ENCODE measurements at places on chromosomes 5 and 9.
A peak's percentile ranks its signal among the peaks of the same experiment; 100 is the strongest.

DNA sequence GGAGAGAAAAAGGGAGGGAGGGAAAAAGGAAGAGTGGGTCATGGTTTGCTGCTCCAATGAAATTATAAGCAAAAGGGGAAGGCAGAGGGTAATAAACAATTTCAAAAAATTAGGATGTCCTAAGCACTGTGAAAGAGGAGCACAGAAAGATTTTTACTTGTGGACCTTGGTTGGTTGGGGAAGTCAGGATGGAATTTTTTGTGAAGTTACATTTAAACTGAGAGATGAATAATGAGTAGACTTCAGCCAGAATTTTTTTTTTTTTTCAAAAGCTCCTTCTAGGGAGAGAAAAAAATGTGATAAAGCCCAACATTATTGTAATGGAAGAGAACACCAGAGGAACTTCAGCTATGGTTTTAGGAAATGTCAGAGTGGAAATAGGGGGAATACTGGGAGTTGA, 515.9 kb upstream of the PAPPA start:
- no peak for DNase-seq

DNA sequence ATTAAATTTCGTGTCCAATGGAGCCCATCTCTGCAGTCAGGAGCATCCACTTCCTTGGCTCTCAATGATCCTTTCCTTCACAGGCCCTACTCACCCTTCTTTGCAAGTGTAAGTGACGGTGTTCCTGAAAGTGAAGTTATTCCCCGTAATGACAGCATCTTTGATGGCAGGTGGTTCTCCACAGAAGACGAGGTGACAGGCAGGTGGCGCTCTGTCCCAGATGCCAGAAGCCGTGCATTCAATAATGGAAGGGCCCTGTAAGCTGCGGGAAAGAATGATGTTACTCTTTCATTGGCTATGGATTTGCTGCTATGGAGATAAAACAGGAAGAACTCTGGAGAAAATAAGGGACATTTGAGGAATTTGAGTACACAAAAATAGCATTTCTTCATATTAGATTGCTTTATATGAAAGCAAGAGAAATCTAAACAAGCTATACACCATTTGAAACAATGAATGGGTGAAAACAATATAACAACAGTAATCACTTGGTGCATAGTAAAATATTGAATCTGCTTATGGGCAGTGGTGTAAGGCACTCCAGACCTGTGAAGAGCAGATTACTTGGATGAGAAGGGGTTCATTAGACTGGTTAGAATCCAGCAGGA, 89.9 kb upstream of the TXNDC8 start:
- no peak for DNase-seq

- DNase-seq: no peak
Observed at GRCh38 chr5:176743868-176744583, 66.3 kb upstream of the UNC5A start.

DNA sequence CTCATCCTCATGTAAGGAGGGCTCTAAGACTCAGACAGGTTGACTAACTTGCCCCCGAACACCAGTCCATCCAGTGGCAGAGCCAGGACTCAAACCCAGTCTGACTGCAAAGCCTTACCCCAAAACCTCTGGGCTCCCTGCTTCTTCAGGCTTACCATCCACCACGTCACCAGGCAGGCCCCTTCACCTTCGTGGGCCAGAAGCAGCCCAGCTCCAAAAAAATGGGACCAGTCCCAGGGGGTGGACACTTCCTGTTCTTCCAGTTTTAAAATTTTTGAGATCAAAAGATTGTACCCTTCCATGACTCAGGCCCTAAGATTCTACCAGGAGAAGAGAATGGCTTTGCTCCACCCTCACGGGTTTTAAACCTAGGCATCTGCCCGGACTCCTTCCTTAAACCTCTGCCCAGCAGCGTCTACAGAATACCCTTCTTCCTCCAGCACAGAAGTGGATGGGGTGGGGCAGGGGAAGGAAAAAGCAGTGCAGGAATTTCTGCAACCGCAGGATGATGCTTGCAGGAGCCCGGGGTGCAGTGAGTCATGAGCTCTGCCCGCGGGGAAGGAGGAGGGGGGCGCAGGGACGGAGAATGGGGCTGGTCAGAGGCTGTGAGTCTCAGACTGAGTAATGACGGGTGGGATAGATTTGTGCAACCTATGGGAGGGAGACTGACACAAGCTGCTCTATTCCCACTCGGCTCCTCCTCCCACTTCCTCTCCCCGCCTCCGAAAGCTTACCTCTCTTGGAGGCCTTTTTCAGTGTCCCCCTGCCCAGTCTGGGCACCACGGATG, 50.4 kb upstream of the STXBP1 start:
- peak; percentile 97 for DNase-seq

- no peak for DNase-seq
Observed at GRCh38 chr5:18119156-18119785, 485.0 kb downstream of the TAF11L14 start.

- no peak for DNase-seq
Observed at GRCh38 chr9:5957166-5957565, 58.3 kb downstream of the RANBP6 start.

DNA sequence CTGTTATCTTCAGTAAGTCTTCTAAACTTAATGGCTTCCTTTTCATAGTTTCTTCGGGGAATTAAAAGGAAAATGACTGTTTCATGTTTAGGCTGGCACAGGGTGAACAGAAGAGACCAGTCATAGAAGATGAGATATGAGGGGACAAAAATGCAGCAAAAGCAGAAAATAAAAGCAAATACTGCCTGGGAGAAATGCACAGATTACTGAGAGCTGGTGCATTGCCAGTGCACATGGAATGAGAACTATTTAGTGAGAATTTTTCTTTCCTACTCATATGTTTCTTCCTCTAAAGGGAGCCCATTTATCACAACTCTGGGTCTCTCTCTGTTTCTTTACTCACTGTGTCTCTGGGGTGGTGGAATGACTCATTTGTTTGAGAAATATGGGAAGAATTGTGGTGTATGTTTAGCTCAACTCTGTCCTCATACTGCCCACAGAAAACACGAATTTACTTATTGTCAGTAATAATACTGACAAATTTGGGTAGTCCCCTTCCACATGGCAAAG, 25.9 kb upstream of the ANKRD55 start:
- peak; percentile 87 for DNase-seq

DNA sequence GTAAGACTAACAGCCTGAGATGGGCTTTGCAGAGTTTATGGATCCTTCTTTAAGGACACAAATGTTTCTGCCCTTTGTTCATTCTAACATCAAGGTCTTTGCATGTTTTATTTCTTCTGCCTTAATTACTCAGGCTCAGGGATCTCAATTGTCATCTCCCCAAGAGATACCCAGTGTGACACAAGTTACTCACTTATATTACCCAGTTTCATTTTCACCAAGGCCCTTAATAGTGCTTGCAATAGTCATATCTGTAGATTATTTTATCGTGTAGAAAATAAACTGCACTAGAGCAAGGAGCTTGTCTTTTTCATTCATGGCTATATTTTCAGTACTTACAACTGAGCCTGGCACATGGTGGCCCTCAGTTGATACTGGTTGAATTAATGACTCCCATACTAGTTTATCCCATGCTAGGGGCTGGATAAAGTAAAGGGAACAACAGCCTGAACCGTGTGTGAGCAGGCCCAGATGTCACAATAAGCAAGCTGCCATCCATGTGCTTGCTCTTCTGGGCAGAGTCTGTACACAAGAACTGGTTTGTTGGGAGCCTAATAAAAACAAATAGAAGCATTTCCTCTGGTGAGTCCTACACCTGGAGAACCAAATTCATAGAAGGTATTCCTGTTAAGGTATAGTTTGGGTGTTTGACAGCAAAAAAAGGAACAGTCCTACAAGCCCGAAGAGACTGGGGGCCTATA, 112.5 kb upstream of the CD180 start:
- no peak for DNase-seq

- DNase-seq: no peak
Observed at GRCh38 chr5:127925916-127926315, 157.7 kb upstream of the SLC12A2 start.

GRCh38 chr9:116156621-116157314, 3.2 kb downstream of the PAPPA start:
- DNase-seq: peak; percentile 71

DNA sequence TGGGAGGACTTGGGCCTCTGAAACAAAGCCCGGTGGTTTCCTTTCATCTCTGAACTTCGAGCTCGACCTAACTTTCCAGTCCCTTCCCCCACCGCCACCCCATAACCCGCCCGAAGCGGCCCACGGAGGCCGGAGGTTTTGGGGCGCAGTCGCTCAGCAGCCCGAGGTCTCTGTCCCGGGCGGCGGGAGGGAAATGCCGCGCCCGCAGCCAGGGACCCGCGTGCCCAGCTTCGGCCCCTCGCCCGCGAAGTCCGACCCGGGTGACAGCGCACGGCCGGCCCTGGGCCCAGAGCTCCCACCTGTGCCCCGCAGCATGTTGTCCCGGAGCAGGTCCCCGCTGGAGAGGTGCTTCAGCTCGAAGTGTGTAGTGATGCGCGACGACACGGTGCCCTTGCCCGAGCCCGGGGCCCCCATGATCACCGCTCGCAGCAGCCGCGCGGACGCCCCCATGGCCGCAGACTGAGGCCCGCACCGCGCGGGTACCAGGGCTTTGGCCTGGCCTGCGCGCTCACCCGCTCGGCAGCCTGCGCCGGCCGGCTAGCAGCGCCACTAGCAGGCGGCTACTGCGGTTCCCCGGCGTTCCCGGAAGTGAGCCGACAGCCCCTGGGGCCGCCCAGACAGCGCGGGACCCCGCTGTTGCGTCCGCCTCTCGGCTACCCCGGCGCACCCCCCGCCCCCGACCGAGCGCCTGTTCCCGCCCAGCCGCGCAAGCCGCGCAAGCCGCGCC, at the start of gene AK3:
Gene AK3, minus strand, starts transcription at position 565 of the 727 bp plus-strand sequence. Its CDS starts 115 bp downstream, at position 450.
- DNase-seq: peak; percentile 42

GRCh38 chr5:103487822-103488493, 74.6 kb downstream of the NUDT12 start:
- no peak for DNase-seq

GRCh38 chr9:114339130-114339908, 9.7 kb downstream of the ORM2 start:
- DNase-seq: no peak

GRCh38 chr9:109166771-109167601, at the start of gene FRRS1L:
FRRS1L (minus strand) TSS chr9:109167249; CDS start chr9:109167138, 111 bp downstream.
- DNase-seq: no peak

DNA sequence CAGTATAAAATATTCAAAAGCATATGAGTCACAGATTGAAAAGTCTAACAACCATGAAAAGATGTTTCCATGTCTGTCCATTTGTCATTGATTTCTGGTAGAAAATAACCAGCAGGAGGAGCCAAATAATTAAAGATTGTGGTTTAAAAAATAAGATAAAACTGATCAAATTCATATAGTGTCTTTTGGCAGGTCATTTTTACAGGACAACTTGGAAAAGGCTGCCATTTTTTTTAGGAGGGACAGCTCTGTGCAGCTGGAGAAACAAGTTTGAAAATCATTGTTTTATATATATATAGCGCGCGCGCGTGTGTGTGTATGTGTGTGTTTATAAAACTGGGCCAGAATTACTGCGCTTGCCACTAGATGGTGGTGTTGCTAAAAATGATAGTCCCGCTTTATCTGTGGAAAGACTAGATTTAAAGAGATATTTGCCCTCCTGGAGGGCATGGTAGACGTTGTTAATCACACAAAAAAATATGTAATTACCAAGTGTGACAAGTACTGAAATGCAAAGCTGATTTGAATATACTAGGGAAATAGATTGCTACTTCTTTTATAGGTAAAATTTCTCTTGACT, 1.3 kb upstream of the TRMO start:
- no peak for DNase-seq

- no peak for DNase-seq
Observed at GRCh38 chr5:41747301-41747700, 122.9 kb downstream of the OXCT1 start.

DNA sequence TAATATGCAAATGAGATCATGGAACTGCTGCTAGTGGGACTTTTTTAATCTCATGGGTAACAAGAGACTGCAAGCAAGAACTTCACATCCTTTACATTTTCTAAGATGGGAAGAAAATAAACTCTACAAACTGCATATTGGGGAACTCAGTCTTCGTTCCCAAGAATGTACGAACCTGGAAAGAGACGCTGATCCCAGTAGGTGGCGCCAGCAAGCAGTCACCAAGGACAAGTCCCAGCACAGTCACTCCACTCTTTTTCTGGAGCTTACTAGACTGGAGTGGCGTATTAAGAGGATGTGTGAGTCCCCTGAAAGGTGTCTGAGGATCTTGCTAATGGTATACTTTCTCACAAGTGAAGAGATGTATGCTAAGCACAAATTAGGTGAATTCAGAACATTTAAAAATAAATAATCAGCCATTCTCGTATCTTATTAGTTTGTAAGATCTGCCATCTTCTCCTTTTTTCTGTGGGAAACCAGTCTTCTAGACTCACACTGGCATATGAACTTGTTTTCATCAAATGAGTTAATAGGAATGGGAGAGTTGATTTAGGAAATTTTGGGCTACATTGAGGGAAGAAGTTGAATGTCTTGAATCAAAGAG, 16.0 kb upstream of the PUM3 start:
- DNase-seq: no peak

DNA sequence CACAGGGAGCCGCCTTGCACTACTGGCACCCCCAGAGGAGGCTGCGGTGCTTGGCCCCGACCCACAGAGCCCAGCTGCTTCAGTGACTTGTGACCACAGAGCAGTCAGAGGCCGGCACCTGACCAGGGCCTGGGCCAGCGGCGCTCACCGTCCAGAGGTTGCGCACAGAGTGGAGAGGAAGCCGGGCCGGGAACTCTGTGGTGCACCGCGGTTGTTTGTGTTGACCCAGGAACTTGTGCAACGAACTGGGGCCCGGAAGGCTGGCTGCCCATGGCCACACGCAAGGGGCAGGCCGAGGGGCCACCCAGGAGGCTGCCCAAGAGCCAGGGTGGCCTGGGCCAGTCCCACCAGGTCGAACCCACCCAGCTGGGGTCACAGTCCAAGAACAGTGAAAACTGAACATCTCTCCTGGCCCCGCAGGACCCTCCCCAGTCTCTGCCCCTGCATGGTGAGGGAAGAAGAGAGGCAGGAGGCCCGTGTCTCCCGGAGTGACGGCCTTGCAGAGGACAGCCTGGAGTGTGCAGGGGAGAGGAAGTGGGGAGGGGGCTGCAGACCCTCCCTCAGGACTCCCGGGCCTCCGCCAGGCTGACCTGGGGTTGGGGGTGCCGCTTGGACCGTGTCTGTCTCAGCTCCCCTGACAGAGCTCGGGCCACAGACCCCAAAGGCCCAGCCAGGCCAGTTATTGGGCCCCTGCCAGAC, 42.8 kb upstream of the EGFL7 start:
- no peak for DNase-seq

GRCh38 chr9:132426639-132427414, 16.8 kb downstream of the CFAP77 start:
- no peak for DNase-seq

- no peak for DNase-seq
Observed at GRCh38 chr9:13817754-13818278, 496.1 kb downstream of the NFIB start.

DNA sequence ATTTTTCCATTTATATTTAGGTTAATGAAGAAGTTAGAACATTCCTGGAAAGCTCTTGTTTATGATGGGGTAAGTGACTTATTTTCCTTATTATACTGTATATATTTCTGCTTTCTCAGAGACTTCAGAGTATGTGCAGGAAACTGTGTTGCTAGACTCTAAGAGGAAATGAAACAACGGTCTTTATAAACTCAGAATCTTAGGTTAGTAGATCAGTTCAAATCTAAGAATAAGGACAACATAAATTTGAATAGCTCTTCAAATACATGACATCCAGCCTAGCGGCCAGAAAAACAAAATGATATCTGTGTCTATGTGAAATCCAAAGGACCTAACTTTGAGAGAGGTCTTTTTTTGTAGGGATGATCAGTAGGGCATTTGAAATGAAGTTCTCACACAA, 94.3 kb downstream of the PRKACG start:
- DNase-seq: no peak

GRCh38 chr9:127915801-127916719, 781 bp downstream of the ST6GALNAC4 start:
- no peak for DNase-seq

All from AG09309 (cell line).